ENCODE measurements at places on chromosomes 13 and 19.

DNA sequence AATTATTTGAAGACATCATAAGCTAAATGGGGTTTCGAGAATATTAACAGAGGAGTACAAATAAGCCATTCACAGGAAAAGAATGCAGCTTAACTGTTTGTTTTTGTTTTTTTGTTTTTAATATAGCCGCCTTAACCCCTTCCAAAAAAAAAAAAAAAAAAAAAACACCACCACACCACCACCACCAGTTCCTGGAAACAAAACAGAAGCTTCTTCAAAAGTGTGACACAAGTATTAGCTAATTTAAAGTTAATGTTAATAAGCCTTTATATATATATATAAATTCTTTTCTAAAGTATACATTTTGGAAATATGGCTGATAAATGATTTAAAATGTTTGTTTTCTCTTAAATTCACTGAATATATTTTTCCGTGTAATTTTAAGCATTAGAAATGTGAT is 1.4 kb downstream of the RAP2A start:
- DNase-seq: no peak

GRCh38 chr13:66138172-66138811 is 1091.8 kb downstream of the PCDH9 start:
- DNase-seq: no peak

DNA sequence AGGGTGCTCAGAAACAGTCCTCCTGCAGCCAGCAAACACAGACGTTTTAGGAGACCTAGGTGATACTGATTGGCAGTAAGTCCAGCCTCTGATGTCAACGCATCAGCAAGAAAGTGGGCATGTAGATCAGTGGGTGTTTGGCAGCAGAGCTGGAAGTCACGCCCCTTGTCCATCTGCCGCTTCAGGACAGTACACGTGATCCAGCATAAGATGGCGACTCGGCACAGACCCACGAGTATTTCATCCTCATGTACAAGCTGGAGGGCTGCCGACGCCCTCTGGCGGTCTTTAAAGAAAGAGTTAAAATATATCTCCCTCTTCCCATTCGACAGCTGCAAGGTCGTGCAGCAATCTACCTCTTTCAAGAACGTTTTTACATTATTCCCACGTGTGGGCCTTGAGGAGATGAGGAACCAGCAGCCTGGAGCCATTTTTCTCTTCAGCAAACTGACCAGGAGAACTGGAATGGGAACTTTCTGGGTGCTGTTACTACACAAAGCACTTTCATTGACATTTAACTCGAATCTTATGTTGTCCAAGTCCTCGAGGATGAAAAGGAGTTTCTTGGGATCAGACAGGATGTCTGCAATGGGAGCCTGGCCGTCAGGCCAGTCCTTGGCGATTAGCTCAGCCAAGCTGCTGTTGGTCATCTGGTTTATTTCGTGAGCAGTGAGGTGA is 22.3 kb downstream of the NLRP11 start:
- DNase-seq: peak; percentile 24

DNA sequence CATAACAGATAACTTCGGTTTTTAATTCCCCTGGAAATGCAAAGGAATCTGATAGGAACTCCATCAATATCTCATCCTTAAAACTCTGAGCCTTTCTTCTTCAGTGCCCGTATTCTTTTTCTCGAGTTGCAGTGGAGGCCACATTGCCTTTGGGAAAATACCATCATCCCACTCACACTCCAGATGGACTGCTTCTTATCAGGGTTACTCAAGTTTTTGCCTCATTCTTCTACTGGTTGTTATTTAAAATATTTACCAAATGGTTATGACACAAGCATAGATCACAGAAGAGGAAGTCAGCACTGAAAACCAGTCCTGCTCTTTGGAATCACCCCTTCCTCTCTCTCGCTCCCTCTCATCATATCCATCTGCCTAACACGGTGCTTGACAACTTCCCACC is 1020.5 kb upstream of the SLC10A2 start:
- no peak for DNase-seq

DNA sequence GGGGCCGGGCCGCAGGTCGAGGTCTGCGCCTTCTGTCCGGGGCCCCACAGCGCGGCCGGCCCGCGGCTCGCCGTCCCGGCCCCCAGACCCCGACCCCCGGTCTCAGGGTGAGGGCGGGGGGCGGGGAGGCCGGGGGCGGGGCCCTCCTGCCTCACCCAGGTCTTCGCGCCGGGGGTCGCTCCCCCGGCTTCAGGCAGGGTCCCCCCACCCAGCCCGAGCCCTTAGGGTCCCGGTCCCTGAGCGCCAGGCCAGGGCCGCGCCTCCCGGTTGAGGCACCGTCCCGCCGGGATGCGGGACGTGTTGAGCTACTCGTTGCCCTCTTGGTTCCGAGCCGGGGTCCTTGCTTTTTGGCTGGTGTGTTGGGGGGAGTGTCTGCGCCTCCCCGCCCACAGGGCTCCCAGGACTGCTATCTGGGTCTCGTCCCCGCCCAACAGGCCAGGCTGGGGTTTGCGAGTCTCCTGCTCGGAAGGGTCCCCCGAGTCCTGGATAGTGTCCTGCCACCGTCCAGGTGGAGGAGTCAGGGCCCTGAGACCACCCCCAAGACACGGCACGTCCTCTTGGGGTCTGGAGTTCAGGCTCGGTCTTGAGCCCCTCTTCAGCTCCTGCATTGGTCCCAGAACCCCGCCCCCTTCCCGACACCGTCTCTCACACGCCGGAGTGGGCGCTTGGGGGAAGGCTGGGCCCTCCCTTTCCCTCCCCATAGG is 452 bp downstream of the PIAS4 start:
- peak; percentile 41 for DNase-seq

Measured in GM12892 (cell line).